ENCODE measurements at places on chromosomes 6 and 20. TPM values are rescaled to one million over a fixed set of nuclear protein-coding genes. Genes with fewer than 3 reads are reported as not detected.

The SDCBP2 gene
- total RNA-seq = 1.5 TPM

The SLC22A3 gene
- 4.6 TPM for total RNA-seq

The C20orf202 gene
- not detected for total RNA-seq

DNA sequence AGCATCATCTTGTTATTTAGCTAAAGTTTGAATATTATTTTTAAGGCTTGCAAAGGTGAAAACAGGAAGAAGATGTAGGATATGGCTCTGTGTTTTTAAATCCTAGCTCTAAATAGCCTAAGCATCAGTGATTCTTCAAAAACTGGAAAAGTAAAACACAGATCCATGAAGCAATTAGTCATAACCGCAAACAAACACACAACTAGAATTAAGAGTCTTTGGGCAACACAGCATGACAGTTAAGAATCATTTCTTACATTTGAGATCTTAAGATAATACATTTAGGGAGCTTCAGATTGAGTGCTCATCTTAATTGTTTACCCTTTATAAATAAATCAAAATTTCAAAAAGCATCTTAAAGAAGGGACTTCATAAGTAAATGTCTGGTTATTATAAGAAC is 115.8 kb upstream of the MAP7 start:
- no peak overlapping the region for H3K27ac ChIP-seq
- no peak overlapping the region for H3K4me3 ChIP-seq
- DNase-seq = no peak
- no peaks in the 10 kb centered on the region for H3K27me3 ChIP-seq
- no peaks in the 10 kb centered on the region for H3K36me3 ChIP-seq
- H3K4me1 ChIP-seq = no peaks in the 10 kb centered on the region

GRCh38 chr6:125586074-125586473 is 163.4 kb upstream of the HEY2 start:
- no peak overlapping the region for H3K4me3 ChIP-seq
- no peak overlapping the region for H3K27ac ChIP-seq

GRCh38 chr20:50110141-50111047 is 2.6 kb downstream of the UBE2V1 start:
- DNase-seq = no peak
- H3K4me1 ChIP-seq = peaks cover 3% of the 10 kb centered on the region
- no peak overlapping the region for H3K27ac ChIP-seq
- peak overlapping the region; percentile 92 for H3K4me3 ChIP-seq
- no peaks in the 10 kb centered on the region for H3K27me3 ChIP-seq

- H3K4me1 ChIP-seq = no peaks in the 10 kb centered on the region
- no peaks in the 10 kb centered on the region for H3K27me3 ChIP-seq
- peak overlapping the region; percentile 91 for H3K4me3 ChIP-seq
- peak overlapping the region; percentile 95 for H3K27ac ChIP-seq
- DNase-seq = peak; percentile 98
Measured at GRCh38 chr6:19804205-19805128, 32.7 kb upstream of the ID4 start.

- no peak overlapping the region for H3K27ac ChIP-seq
- no peaks in the 10 kb centered on the region for H3K4me1 ChIP-seq
- H3K27me3 ChIP-seq = no peaks in the 10 kb centered on the region
- DNase-seq = no peak
- no peaks in the 10 kb centered on the region for H3K36me3 ChIP-seq
- no peak overlapping the region for H3K4me3 ChIP-seq
Measured at GRCh38 chr6:121607721-121608120, 172.3 kb downstream of the GJA1 start.

Measured in endodermal cell (in vitro differentiated cells).